ENCODE measurements at places on chromosomes 2 and 18. TPM values are rescaled to one million over a fixed set of nuclear protein-coding genes. Genes with fewer than 3 reads are reported as not detected.

- no peak for DNase-seq
Measured at GRCh38 chr2:3277050-3277747, 100.4 kb downstream of the EIPR1 start.

GRCh38 chr18:44841752-44842587, 161.3 kb downstream of the SETBP1 start:
- no peak for DNase-seq

DNA sequence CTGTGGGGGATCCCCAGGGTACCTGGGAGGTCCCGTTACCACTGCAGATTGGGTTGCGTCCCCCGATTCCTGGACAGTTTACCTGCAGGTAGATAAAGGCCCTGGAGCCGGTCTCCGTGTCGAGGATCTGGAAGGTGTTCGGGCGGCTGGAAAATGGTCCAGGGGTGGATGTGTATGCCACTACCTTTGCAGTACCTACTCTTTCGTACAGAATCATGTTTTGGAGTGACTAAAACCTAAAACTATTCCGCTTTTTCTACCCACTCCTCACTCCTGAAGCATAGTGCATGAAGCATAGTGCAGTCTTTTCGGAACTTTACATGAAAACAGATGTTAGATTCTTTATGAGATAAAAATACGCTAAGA, 418 bp downstream of the WDR75 start:
- DNase-seq = no peak

GRCh38 chr18:7132356-7133150, 15.0 kb upstream of the LAMA1 start:
- DNase-seq = no peak

- DNase-seq = no peak
Measured at GRCh38 chr2:42021464-42021863, 26.4 kb upstream of the PKDCC start.

DNA sequence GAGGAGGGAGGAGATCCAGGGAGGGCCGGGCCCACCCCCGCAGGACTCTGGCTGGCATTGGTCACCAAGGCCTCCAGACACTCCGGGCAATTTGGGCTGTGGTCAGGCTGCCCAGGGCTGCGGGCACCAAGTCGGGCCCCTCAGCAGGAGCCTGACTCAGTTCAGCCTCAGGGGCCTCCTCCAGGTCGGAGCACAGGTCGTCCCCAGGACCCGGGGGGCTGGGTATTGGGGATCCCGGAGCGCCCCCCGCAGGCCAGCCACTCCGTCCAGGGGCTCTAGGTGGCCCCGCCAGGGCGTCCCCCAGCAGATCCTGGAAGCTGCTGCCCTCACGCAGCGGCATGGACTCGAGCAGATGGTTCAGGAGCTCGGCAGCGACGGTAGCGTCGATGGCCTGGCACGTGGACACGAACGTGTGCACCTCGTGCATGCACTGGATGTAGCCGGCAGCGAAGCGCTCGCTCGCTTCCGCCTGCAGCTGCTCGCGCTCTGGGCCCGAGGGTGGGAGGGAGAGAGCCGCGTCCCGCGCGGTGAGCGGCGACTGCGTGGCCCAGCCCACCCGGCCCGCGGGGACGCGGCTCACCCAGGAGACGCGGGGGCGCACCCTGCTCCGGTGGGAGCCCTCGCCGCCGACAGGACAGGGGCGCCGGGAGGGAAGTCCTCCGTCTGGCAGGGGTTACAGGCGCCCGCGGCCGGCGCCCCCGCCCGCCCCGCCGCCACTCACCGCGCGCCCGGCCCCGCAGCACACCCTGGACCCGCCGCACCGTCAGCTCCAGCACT, 884 bp downstream of the HES6 start:
- DNase-seq = no peak

DNA sequence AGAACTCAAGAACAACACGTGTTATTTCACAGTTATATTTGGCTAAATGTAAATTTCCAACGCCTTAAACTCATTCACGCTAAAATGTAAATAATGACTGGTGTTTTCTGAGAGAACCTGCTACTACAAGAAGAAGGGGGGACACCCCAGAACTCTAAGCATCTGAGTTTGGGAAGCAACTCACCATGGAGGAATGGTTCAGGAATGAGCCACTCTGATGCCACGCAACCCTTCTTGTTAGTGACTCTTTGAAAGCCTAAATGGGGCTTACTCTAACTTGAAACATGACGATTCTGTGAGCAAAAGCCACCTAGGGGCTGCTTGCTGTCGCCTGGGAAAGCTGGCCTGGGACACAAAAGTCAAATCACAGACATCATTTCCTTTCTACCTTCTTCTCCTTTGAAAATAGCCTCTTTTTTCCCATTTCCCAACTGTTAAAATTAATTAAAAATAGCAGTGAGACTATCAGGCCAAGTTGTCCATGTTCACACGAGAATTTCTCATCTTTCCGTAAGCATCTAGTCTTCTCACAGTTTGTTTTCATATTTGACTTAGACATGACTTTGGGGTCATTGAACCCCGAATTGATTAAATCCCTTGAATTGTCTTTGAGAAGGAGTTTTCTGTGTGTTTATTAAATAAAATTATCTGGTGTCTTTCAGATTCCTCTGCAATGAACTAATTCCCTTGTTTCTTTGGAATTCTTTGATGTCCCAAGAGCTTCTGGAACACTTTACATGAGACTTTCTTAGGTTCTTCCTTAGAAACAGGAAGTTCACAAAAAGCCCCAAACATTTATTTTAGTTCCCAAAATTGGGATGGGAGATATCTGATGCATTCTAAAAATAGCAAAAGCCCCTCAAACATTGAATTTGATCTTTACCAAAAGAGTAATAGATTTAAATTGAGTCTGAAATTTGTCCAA, 75.5 kb upstream of the CABLES1 start:
- no peak for DNase-seq

DNA sequence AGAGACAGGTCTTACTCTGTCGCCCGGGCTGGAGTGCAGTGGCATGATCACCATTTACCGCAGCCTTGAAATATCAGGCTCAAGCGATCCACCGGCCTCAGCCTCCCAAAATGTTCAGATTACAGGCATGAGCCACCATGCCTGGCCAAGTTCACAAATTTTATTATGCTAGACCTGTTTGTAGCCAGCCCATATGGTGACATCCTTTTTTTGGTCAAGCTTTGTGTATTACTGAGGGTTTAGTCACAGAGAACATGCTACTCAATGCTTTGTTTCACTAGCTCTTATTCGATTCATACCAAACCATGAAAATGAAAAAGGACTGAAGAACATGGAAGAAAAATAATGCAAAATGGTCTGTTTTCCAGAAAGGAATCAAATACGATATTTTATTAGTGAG, 41.4 kb downstream of the DGKD start:
- DNase-seq = no peak

Gene SRSF7
- 120 TPM for total RNA-seq

Gene LRRTM1
- 11.4 TPM for total RNA-seq

Gene CAPN10
- total RNA-seq = 30.6 TPM

Gene FAM237A
- not detected for total RNA-seq
